ENCODE measurements at places on chromosomes 2 and 18.

DNA sequence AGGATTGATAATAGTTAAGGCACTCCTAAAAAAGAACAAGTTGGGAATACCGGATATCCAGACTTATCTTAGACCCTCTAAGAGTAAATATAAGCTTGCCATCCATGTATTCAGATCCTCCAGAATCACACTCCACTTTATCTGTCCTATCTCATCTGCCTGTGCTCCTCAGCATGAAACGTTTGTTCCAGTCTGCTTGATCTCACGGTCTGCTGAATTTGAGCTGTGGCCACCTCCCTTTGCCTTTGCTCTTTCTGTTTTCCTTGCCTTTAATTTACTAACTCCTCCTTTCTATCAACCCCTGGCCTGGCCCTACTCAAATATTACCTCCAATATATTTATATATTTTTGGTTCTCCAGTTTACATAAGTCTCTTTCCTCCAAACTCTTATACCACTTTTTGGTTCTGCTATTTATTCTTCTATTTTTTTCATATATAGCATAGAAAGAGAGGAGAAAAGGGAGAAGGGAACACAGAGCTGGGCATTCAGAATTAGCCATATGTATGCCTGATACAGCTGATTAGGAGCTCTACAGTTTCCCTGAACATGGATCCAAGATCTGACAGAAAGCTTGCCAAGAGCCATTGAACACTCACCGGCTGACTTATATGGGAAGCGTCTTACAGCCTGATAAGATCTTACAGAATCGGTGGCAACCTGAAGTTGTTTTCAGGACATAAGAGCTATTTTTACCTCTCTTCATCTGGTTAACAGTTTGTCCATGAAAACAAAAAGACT is 21.8 kb upstream of the DNAJC27 start:
- no peak for DNase-seq

- no peak for DNase-seq
Observed at GRCh38 chr2:129903586-129904425, 75.7 kb upstream of the RAB6C start.

DNA sequence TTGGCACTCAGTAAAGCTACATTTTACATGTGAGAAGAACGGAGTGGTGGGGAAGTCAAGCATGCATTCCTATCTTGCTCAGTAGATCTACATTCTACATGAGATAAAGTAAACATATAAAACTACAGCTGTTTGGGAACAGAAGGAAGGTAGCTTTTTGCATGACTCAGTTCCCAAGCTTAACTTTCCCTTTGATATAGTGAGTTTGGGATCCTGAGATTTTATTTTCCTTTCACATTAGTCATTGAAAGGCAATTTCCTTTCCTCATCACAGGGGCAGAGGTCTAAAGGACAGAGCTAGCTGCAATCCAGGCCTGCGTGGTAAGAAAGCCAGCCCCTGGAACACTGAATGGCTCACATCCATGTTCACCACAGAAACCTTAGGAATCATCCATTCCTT is 257.2 kb downstream of the SRBD1 start:
- DNase-seq, result no peak

DNA sequence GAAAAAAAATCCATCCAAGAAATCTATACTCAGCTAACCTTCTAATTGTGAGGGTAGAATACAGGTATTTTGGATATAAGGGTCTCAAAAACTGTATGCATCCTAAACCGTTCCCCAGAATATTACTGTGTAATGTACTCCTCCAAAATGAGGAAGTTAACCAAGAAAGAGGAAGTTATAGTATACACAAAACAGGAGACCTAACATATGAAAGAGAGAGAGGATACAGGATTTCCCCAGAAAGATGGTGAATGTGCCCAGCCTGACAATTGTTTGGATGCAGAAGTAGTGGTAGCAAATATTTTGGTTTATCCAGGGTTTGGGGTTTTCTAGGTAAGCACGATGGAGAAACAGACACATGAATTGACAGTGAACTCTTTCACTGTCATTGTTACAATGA is 50.6 kb downstream of the GALNT3 start:
- no peak for DNase-seq

GRCh38 chr2:46657042-46657504 is 177.7 kb downstream of the TMEM247 start:
- DNase-seq, result no peak

DNA sequence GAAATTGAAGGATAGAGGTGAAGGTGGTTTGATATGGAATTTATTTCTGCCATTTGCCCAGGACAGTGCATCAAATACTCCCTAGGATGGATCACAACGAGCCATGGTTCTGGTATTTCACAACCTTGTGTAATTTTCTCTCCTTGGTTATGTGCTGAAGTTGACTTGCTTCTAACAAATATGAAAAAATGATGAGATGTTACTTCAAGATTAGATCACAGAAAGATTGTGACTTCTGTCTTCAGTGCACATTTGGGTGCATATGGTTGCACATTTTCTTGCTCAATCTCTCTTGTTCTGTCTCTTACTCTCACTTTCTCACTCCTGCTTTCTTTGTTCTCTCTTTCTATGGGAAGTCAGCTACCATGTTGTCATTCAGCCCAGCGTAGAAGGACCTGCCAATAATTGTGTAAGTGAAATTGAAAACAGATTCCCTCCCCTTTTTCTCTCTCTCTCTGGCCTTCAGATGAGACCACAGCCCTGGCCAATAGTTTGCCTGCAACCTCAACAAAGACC is 104.6 kb upstream of the RMDN2 start:
- no peak for DNase-seq
